ENCODE measurements at places on chromosomes 3 and 15.

- no peak for DNase-seq
These were observed 80.8 kb upstream of the DPH6 start for GRCh38 chr15:35626571-35627318.

- DNase-seq, result no peak
These were observed 36.5 kb upstream of the BCL2A1 start for GRCh38 chr15:80007532-80007931.

GRCh38 chr3:79994397-79994796, 226.6 kb upstream of the ROBO1 start:
- DNase-seq, result no peak

- DNase-seq, result no peak
These were observed 48.7 kb downstream of the BDH1 start for GRCh38 chr3:197507081-197507480.

All from omental fat pad (tissue), 4 donors.